ENCODE measurements at places on chromosomes 1 and 21.

DNA sequence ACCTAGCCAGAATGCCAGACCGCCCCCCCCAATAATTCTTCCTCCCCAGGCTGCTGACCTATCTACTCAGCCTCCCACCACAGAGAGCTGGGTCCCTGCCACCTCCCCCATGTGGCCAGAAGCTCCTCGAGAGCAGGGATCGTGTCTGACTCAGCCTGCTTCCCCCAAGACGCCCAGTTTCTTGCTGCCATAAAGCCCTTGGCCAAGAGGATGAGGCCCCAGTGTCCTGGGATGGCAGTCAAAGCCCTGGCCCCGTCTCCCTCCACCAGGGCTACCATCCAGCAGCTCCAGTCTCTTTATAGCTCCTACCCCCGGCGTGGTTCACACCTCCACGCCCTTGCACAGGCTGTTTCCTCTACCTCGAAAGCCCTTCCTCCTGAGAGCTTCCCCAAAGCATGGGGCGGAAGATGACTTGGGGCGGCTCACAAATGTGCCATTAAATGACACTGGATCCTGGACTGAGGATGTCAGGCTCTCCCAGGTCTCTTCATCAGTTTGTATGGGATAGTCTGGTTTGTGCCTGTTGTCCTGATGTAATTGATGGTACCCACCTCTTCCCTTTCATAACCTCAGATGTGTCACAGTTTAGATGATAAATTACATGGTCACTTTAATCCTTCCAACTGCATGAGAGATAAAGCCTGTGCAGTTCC, 13.2 kb downstream of the ADGRB2 start:
- no peak for DNase-seq

GRCh38 chr1:4754816-4755215, 100.4 kb downstream of the AJAP1 start:
- DNase-seq: no peak

DNA sequence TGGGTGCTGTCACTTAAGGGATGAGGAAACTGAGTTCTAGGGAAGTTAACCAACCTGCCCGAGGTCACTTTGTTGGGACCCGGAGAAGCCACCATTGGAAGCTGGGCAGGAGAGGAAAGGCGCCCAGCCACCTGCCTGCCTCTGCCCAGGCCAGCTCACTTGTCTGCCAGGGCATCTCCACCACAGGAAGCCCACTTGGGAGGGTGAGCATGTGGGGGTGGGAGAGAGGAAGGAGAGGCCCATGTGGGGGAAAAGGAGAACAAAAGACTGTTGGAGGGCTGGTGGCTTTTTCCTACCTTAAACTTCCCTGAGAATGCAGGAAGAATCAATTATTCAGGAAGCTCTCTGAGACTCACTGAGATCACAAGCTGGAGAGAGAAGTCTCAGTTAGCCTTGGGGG, 43.8 kb upstream of the SELENON start:
- DNase-seq: no peak

DNA sequence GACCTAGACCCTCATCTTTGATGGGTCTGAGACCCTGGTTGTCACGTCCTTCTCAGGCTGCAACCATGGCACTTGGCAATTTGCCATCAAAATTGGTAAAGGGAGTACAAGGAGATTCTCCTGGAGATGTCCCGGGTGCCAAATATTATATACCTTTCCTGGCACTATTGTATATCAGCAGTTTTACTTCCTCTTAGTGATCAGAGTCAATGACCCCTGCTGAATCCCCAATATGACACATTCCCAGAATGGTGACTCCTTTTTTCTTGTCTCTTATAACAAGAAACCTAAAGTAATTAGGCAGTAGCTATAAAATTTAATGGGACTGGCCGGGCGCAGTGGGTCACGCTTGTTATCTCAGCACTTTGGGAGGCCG, 39.6 kb upstream of the CDC42BPA start:
- no peak for DNase-seq

GRCh38 chr1:5264476-5264875, 610.1 kb downstream of the AJAP1 start:
- no peak for DNase-seq

GRCh38 chr21:19776076-19776475, 1222.1 kb upstream of the NCAM2 start:
- no peak for DNase-seq

- DNase-seq: no peak
Measured at GRCh38 chr1:118116401-118116800, 68.6 kb downstream of the SPAG17 start.

DNA sequence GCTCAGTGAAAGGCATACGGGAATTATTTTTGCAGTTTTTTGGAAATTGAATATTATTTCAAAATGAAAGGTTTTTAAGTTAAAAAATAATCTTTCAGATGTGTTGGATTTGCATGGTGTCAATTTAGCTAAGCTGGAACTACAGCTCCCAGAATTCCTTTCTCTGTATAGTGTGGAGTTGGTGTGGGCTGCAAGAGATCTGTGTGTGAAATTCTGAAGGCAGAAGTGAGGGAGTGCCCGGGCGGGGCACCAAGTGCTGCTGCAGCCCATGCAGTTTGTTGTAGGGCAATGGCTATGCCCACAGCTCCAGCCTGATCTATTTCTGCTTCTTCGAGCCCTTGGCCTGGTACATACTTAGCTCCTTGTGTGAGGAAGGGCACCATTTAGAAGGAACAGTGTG, 60.5 kb upstream of the CSF1 start:
- no peak for DNase-seq

- no peak for DNase-seq
Measured at GRCh38 chr1:199857516-199857915, 170.0 kb upstream of the NR5A2 start.

GRCh38 chr1:63773815-63774616, at the start of gene ROR1:
TSS of gene ROR1 (plus strand) at chr1:63774017.
- no peak for DNase-seq

DNA sequence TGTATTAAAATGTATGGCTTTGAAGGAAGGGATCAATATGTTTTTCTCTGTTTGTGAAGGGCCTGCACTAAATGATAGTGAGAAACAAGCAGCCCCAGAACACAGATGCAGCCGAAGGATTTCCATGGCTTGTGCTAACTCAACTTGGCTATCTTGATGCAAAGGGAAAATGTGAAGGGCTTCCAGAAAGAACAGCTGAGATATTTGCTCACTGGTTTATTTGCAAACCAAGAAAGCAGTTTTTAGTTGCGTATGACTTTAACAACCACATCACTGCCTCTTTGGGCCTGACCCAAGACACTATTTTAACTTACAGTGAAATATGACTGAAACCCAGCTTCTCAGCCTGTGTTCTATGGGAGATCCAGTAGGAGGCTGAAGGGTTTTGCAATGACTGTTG, 369.9 kb downstream of the SETD4 start:
- no peak for DNase-seq

DNA sequence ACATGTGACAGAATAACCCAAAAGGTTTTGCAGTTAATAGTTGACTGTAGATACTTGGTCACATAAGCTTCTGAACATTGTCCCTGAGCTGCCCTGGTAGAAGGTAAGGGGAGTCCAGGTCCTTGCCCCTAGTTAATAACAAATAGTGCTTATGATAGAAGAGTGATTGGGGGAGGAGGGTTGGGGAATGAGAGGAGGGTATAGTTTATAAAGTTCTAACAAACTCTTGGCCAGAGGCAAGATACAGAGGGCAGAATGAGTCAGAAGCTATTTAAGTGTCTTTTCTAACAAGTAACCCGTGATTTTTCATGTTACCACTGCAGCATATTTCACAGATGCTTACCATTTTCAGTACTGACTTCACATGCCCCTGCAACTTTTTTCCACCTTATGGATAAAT, 26.7 kb upstream of the MYOCOS start:
- DNase-seq: no peak

DNA sequence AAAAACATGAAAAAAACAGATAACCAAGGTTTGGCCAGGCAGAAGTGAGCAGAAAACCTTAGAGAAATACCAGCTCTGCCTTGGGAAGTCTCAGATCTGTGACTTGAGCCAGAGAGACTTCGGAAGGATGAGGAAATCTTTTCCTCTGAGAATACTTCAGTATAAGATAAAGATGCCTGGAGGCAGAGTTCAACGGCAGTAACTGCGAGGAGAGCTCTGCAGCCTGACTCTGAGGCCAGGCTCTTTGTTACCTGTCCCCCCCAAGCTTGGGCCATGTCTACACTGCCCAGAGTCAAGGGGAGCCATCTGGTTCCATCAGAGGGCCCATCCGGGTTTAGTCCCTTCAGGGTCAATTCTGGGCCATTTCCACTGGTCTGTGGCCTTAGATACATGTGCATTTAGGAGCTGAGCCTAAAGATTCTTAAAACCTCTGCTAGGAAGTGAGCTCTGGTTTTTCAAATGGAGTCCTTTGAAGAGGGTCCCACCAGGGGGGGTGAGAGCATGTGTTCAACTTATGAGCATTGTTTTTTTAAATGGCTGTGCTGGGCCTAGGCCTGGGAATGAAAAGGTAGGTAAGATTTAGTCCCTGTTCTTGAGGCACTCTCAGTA, 8.7 kb downstream of the KIRREL1 start:
- no peak for DNase-seq

DNA sequence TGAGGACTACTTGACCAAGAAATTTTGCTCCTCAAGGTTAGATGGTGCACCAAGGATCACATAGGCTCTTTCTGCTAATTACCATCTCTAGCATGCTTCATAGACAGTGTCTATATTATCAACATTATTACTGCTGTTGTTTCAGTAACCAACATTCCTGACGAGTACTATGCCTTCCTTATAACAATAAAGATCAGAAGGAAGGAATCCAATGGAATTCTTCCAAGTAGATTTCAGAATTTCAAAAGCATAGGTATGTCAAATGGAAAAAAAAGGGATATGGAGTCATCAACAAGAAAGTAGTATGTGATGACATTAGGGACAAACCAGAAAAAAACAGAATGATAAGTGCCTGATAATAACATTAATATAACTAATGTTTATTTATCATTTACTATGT, 39.6 kb upstream of the LPGAT1 start:
- no peak for DNase-seq

DNA sequence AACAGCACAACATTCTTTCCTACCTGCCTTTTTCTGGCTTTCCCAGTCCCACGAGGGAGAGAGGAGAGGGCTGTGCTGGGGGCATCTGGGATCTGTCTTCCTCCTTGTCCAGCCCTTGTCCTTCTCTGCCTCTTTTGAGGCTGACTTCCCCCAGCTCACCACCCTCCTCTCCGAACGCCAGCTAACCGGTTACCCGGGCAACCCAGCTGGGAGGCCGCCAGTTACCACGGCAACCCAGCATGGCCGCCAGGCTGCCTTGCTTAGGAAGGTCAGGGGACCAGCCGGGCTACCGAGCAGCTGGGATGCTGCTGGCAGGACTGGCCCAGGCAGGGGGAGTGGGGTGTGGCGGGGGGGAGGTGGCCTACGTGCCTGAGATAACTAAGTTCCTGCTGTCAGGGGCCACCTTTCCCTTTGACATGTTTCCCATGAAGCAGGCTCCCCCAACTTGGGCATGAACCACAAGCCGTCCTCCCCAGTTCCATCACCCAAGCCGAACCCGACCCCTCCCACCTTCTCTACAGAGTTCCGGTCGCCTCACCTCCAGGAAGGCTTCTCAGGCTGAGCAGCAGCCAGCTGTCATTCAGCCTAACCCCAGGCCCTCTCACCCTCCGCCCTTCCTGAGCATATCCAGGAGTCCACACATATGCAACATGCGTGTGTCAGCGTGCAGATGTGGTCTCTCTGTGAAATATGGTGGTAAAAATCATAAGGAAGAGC, 8.7 kb downstream of the PLEKHA6 start:
- DNase-seq: no peak

GRCh38 chr1:101408212-101409042, 171.6 kb downstream of the S1PR1 start:
- no peak for DNase-seq

DNA sequence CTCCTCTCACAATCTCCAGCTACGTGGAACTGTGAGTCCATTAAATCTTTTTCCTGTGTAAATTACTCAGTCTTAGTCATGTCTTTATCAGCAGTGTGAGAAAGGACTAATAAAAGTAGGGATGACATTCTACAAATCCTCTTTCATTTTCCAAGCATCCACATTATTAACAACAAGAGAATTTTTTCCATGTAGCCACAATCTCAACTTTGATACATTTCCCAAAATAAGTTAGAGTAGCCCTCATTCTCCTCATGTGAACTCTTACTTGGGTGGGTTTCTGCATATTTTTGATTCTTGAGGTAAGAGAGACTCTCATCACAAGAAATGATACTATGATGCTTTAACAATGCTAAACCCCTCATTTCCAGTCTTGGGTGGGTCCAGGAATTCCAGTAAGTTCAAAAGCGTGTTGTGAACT, 52.8 kb downstream of the TNFSF18 start:
- DNase-seq: no peak

GRCh38 chr1:92995441-92996430, 34.5 kb upstream of the DIPK1A start:
- DNase-seq: no peak

GRCh38 chr1:63276624-63277023, 45.7 kb upstream of the FOXD3 start:
- no peak for DNase-seq

- DNase-seq: no peak
Measured at GRCh38 chr1:25568834-25569596, 25.6 kb downstream of the LDLRAP1 start.

DNA sequence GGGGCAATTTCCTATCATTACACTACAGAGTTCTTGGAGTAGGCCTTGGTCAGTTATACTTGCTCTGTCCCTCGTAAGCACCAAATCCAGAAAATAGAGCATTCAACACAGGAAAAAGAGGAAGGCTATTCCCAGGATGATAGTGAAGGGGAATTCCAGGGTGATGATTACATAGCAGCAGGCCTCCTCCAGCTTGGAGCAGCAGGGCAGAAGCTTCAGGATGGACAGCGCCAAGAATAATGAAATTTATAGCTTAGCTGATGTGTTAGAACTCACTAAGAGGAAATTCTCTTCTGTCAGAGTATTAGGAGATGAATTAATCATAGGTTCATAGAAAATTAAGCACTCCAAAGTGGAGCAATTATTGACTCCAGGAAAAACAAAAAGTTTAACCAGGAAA, 10.8 kb upstream of the SMAP2 start:
- no peak for DNase-seq

GRCh38 chr1:12479311-12479710, 138.7 kb downstream of the DHRS3 start:
- no peak for DNase-seq

DNA sequence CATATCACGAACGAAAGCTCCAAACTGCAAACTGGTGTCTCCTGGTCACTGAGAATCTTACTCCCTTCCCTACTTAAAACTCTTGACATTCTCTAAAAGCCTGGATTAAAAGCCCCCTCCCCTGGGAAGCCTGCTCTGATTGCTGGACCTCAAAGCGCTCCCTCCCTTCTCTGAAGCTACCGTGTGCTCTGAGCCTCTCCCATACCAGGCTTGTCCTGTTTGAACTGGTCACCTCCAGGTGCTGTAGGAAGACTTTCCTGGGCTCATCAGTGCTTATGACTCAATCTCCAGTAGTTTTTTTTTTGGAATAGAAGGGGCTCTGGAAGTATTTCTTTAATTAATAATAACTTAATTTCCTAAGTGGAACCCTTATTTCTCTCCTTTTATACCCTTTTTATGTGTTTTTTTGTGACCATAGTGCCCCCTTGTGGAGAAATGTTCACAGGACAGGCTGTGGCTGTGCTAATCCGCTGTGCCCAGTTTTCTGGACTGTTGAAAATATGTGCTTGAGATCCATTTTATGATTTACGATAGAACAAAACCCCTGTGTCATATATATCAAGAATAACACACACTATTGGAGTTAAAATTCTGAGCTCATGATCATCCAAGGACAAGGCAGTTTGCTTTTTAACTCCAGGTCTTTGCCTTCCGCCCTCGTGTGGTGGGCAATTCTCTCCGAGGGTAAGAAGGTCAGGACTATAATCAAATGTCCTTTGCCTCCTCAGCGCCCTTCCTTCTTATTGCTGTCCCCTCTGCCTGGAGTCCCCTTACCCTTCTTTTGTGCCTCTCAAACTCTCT, 16.9 kb downstream of the MTARC1 start:
- DNase-seq: no peak

- DNase-seq: no peak
Measured at GRCh38 chr1:8211883-8212579, 105.9 kb upstream of the SLC45A1 start.
